ENCODE measurements at places on chromosomes 12 and 14.

DNA sequence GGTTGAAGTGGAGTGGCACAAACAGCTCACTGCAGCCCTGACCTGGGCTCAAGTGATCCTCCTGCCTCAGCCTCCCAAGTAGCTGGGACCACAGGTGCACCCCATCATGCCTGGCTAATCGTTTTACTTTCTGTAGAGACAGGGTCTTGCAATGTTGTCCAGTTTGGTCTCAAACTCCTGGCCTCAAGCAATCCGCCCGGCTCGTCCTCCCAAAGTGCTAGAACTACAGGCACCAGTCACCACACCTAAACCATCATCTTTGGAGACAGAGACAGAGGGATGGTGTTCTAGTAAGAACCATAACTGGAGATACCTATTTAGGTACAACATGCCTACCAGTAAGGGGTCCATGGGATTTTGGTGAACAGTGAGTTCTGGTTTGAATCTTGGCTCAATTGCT, 2.5 kb upstream of the DDX23 start:
- DNase-seq, result no peak

DNA sequence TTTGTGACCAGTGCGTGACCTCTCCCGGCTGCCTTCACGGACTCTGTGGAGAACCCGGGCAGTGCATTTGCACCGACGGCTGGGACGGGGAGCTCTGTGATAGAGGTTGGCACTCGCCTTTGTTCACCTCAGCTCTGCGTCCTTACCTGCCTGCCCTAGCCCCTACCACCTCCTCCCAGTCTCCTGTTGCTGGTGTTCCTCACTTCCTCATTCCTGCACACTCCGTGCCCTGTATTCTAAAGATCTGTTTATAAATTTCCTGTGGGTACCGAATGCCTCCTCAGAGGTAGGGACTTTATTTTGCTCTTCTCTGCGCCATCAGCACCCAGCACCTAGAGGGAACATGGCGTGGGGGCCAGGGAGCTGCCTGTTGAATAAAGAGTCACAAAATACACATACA, 2.3 kb downstream of the DLK1 start:
- DNase-seq, result no peak

DNA sequence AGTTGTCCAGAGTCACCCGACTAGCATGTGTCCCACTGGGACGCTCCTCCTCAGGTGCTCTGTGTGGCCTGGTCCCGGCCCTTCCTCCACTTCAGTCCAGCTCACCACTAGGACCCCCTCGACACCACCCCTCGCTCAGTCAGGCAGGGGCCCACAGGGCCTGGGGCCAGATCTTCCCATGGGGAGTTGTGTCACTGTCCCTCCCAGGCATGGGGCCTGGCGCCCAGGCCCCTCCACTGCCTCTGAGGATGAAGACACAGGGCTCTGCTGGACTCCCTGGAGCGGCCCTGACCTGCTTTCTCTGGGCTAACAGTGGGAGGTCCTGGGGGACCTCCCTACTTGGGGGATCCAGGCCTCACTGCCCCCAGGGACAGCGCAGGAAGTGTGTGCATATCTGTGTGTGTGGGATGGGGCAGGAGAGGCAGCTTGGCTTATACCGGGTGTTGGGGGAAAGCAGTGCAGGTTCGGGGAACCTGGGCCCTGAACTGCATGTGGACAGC, 43.8 kb downstream of the KRT80 start:
- DNase-seq, result no peak

DNA sequence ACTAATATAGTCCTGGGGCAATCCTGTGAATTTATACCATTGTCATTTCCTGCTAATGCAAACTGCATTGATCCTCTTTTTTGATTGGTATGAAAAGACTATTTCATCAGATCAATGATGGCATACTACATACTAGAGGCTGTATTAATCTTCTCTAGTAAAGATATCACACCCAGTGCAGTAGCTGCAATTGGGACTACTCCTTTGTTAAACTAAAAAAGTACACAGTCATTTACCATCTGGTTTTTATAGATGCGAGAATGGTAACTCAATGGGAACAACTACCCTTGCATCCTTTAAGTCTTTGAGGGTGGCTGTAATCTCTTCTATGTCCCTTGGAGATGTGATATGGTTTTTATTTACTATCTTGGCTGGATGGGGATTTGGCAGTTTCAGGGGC, 80.2 kb upstream of the STK38L start:
- DNase-seq, result no peak

DNA sequence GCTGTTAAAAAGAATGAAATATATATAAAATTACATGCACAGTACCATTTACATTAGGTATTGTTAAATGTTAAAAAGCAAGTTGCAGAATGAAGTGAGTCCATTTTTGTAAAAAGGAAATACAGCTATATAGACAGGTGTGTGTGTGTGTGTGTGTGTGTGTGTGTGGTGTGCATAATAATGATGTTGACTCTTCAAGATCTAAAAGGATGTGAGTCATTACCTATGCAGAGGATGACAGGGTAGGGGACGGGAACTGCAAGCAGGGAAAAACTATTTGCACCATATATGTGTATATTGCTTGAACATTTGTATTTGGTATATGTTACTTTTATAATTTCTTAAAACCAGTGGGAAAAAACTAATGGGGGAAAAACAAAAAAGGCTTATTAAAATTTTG, 3.1 kb downstream of the C14orf39 start:
- DNase-seq, result no peak

DNA sequence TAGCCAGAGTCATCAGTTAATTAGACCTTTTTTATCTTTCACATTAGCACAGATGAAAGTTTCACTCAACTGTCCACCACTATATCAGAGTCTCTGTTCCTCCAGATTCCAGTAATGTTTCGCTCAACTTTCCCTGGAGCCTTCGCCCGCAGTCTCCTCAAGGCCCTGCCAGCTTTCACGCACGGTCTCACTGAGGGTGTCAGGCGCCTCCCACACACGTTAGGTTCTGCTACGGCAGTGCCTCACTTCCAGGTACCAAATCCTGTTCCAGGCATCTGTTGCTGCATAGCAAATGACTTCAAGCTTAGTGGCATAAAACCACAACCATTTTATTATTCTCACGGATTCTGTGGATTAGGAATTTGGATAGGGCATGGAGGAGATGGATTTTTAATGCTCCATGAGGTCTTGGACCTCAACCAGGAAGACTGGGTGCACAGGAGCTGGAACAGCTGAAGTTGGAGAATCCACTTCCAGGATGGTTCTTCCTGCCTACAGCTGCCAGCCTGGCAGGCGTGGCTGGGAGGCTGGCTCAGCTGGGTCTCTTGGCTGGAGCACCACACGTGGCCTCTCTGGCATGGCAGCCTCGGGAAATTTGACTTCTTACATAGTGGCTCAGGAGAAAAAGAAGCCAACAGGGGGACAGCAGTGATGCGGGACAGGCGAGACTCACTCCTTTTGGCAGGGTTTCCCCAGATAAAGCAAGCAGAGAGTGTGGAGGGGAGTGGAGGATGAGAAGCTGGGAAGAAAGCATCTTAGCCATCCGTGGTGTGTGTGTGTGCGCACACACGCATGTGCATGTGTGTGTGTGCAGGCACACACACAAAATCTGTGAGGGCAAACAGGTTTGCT, 21.3 kb upstream of the BCDIN3D start:
- DNase-seq, result no peak

DNA sequence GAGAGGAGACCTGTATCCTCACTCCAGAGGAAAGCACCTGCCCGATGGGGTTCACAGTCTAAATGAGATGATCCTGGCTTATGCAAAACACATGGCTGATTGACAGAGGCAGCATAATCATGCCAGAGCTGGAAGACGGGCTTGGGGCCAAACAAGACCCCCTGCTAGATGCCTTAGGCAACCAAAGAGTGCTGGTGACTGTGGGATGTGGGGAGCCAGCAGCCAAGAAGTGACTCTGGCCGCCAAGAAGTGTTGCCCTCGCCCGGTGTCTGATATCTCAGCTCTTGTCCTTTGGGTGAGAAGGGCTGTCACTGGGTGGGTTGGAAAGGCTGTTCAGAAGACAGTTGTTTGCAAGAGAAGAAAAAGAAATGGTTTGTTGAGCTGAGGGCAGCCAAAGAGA, 56.7 kb downstream of the PLEKHG3 start:
- no peak for DNase-seq

DNA sequence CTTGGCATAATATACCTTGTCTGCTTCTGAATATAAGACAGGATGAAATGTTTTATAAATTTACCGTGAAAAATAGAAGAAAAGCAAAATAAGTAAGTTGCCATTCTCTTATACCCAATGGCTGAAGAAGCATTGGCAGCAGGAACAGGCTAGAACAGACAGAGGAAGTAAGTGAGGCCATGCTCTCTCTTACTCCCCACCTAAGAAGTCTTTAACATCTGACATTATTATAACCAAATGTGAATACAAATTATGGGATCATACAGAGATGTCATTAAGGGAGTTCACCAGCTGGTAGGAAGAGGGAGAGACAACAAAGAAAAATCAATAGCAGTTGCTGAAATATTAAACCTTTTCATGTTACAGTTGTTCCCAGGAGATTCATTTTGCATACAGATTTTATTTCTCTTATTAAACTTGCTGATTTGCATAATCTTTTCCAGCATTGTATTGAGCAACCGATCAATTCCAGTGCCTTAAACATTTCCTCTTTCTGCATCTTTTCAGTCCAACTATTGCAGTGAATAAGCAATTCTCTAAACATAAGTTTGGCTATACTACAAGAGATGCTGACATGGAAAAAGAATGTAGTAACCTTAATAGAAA, 270.6 kb downstream of the SLC6A15 start:
- no peak for DNase-seq

DNA sequence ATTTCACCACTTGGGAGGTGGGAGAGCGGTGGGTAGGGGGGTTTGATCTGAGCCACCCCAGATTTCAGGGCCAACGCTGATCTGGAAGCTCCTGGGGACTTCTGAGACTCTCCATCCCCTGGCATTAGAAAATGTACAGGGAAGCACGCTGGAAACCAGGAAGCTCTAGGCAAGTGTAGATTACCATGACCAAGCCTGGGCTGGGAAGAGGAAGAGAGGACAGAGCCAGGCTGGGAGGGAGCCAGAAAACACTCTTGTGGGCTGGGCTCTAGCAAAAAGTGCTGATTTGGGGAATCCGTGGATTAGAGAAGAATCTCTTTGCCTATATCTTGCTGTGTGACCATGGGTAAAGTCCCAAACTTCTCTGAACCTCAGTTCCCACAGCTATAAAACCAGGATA, 236.7 kb downstream of the BCL11B start:
- no peak for DNase-seq

GRCh38 chr12:4496145-4496838, 42.4 kb upstream of the RAD51AP1 start:
- no peak for DNase-seq

DNA sequence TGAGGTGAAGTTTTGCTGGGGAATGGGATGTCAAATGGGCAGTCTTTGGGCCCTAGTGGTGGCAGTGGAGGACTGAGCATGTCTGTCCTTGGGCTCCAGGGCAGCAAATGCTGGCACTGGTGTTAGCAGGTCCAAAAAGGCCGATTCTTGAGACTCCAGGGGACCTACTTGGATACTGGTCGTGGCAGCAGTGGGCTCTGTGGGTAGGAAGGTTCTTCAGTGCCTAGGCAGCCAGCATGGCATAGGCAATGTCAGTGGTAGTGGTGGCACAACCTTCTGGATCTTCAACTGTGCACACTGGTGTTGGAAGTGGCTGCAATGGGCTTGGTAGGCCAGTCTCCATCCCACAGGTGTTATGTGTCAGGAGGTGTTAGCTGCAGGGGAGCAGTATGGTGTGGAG, 334.7 kb upstream of the KITLG start:
- no peak for DNase-seq

GRCh38 chr12:121550974-121551634, 29.7 kb downstream of the KDM2B start:
- DNase-seq, result no peak

Data from activated T-helper 2 cell treated with anti-CD3 and anti-CD28 coated beads, Interferon-gamma antibody, Interleukin-2, Interleukin-4, amounts not matched to agents 10 μg/mL and 5 μg/mL and 100 μg/mL, durations not matched to agents 14 hours and 24 hours and 36 hours (primary cell).